Fibroblast of mammary gland (primary cell): ENCODE measurements at places on chromosomes 1 and 21.

GRCh38 chr1:163094589-163094988 is 25.4 kb downstream of the RGS4 start:
- no peak for DNase-seq

GRCh38 chr1:51414811-51415210 is 84.4 kb upstream of the TTC39A start:
- DNase-seq = no peak

GRCh38 chr1:214859647-214860046 is 222.9 kb upstream of the KCNK2 start:
- DNase-seq = no peak

DNA sequence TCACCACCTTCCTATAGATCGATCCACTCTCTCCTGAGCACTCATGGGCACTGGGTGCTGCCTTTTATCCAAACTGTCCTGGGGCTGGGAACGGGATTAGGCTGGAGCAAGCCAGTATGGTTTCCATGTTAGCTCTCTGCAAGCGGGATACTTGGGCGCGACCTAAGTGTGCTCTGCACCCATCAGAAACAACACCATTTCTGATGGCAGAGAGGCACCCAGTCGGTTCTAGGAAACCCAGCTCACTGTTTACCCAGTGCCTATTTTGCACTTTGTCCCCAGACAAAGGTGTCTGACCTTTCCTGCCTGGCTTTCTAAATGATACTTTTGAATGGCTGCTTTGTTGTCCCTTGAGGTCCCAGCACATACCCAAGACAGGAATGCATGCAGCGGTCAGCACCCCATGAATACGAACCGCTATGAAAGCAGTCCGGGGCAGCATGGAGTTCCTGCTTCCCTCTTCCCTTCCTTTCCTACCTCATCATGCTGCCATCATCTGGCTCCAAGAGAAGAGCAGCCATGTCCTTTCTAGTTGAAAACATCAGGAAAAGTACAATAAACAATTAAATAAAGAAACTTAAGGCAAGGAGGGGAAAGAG is 83.9 kb downstream of the TRABD2B start:
- DNase-seq = no peak

DNA sequence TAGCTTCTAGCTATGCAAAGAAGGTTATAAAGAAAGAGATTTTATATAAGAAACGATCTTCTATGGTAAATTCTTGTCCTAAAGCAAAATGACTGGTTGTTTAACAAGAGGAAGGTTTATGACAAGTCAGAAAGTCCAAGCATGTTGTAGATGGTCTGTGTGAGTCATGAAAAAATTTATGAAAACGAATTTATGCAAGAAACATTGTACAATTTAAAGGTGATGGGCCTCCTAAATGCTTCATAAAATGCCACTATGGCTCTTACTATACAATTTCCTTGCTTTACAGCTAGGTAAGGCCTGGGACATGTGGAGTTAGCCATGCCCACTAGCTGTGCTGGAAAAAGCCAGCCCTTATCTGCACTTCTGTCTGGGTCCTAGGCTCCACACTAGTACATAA is 125.4 kb downstream of the PTGER3 start:
- DNase-seq = no peak

DNA sequence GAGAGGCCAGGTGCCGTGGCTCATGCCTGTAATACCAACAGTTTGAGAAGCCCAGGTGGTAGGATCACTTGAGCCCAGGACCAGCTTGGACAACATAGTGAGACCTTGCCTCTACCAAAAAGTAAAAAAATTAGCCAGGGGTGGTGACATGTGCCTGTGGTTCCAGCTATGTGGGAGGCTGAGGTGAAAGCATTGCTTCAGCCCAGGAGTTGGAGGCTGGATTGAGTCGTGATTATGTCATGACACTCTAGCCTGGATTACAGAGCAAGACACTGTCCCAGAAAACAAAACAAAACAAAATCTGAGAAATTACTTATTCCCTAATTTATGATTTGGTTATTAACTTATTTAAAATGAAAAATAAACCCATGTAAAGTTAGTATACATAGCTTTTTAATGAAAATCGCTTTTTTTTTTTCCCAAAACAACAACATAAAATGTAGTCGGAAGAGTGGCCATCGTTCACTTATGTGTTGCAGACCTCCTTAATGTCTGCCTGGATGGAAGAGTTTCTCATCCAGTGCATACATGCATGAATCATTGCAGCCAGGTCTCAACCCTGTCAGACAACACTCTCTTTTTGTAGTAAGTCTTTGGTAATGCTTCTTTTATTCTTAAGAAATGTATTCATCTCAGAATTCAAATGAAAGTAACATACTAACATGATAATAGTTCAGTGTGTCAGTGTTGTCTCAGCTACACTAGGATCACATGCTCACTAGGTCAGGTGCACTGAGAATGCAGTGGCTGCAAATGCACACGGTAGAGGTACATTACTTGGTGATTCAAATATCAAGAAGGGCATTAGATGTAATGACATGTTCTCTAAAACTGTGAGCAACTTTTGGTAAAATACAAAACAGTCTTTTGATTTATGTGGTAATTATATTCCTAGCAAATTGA is 28.0 kb downstream of the ITSN1 start:
- peak; percentile 45 for DNase-seq

DNA sequence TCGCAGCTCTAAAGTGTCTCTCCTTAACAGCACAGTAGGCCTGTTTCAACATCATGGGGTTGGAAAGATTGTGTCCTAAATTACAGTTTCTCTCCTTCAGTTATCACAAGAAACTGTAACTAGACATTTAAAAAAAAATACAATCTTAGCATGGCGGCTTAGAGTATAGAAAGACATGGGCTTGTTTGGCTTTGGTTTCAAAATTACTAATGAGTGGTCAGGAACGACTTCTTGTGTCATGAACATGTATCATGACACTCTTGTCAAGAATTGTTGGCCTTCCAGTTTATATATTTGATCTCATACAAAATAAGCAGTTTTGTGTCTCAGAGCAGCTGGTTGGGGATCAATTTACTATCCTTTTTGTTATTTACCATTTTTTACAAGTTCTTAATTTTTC is 2.1 kb downstream of the GJA8 start:
- DNase-seq = no peak

DNA sequence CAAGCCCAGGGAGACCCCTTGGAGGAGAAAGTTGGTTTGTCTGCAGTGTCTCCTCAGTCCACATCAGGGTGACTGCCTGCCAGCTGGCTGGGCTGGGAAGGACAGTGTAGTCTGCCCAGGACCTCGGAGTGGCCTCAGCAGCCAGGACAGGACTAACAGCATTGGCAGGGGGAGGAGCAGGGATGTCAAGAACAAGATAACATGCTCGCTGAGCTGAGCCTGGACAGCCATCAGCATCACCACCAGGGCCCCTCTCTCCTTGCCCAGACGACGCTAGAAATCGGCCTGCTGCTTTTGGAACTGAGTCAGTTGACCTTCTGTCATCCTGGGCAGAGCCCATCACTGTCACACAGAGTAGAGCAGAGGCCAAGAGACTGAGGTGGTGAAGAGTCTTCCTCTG is 83.6 kb upstream of the CNTN2 start:
- no peak for DNase-seq

DNA sequence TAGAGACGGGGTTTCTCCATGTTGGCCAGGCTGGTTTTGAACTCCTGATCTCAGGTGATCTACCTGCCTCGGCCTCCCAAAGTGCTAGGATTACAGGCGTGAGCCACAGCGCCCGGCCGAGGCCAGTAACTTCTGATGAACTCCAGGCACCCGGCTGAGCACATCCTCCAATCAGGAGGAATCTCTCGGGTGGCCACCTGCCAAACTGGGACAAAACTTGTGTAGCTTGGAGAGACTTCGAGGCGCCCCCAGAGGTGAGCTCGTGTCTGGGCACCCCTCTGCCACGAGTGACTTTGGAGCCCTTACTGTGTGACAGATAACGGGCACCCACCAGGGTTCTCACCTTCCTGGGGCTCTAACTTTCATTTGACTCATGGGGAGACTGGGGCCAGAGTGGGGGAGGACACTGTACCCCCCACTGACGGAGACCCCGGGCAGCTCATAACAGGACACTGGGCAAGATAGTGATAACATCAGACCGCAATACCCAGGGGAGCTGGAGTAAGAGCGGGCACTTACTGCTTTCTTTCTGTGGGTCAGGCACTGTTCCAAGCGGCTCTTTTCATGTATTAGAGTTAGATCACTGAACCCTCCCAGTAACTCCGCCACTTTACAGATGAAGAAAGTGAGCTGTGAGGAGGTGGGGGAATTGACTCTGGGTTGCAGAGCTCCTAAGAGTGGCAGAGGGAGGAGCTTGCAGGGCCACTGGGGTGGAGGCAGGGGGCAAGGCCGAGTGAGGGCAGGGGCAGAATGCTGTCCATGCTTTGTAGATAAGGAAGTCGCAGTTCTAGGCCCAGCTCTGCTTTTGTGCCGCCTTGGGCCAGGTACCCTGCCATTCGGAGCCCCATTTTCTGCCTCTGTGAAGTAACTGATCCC is 1.9 kb upstream of the PADI2 start:
- peak; percentile 29 for DNase-seq

- DNase-seq = no peak
Measured at GRCh38 chr1:230334447-230334837, 91.7 kb downstream of the PGBD5 start.

- DNase-seq = no peak
Measured at GRCh38 chr1:221306239-221306638, 427.0 kb downstream of the HLX start.

DNA sequence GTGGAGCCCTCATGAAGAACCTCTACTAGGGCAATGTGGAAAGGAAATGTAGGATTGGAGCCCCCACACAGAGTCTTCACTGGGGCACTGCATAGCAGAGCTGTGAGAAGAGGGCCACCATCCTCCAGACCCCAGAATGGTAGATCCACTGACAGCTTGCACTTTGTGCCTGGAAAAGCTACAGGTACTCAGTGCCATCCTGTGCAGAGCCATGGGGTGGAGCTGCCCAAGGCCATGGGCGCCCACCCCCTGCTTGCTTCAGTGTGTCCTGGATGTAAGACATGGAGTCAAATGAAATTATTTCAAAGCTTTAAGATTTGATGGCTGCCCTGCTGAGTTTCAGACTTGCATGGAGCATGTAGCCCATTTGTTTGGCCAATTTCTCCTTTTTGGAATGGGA is 17.2 kb upstream of the TSHB start:
- no peak for DNase-seq

- no peak for DNase-seq
Measured at GRCh38 chr1:230087028-230087716, 20.1 kb downstream of the GALNT2 start.

DNA sequence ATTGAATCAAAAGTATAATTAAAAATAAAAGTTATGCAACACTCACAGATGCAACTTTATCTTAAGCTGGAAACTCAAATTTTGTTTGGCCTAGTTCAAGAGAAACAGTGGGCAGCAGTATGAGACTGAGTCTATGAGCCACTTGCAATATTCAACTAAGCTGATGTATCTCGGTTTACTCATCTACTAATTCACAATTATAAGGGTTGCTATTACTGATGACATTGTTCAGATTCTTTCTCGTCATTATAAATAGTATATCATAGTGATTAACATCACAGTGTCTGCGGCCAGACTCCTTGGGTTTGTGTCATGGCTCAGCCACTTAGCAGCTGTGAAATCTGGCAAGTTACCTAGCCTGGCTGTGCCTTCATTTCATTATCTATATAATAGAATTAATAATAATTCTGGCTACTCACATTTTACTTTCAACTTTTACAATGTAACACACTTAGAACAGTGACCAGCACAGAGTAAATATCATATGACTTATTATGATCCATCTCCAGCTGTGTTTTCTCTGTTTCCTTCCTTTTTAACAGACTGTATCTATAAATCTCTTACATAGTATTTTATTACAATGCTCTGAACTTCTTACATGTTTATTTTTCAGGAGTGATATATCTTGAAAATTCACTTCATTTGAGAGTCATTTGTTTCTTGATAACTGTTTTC is 194.3 kb upstream of the RGS18 start:
- DNase-seq = no peak

- DNase-seq = no peak
Measured at GRCh38 chr21:43578677-43579303, 80.5 kb downstream of the HSF2BP start.

DNA sequence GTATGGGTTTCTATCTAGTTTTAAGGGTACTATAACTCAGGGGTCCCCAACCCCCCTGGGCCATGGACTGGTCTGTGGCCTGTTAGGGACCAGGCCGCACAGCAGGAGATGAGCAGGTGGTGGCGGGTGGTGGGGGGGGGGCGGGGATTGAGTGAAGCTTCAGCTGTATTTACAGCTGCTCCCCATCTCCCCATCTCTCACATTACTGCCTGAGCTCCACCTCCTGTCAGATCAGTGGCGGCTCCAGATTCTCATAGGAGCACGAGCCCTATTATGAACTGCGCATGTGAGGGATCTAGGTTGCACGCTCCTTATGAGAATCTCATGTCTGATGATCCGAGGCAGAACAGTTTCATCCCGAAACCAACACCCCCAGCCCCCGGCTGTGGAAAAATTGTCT is 95.1 kb upstream of the SLC45A1 start:
- no peak for DNase-seq
